T-helper 2 cell treated with Interferon-gamma antibody and Interleukin-4, amounts not matched to agents 100 ng/mL and 5 ng/mL, for 36 hours (primary cell): ENCODE measurements at places on chromosomes 2 and 18. TPM values are rescaled to one million over a fixed set of nuclear protein-coding genes. Genes with fewer than 3 reads are reported as not detected.

Gene COL4A4
- total RNA-seq = 0.07 and 0.11 TPM in 2 replicates

Gene CERS6
- total RNA-seq = 16.2 and 16.8 TPM in 2 replicates

Gene NPPC
- not detected in 2 replicates for total RNA-seq

Gene EMILIN1
- total RNA-seq = 1.1 and 1.5 TPM in 2 replicates

Gene CDH19
- total RNA-seq = not detected in 2 replicates
